ENCODE measurements at places on chromosomes 1 and 21. TPM values are rescaled to one million over a fixed set of nuclear protein-coding genes. Genes with fewer than 3 reads are reported as not detected.

Gene CYYR1
- 1.6 TPM for total RNA-seq

Gene SH2D5
- total RNA-seq: 0.54 TPM

Gene AIRE
- total RNA-seq: not detected

Gene C1orf146
- total RNA-seq: not detected

Gene OR10X1
- total RNA-seq: not detected

Gene CGN
- not detected for total RNA-seq

Gene DNALI1
- total RNA-seq: 3.1 TPM

Gene KRTAP11-1
- not detected for total RNA-seq

Gene NIBAN1
- total RNA-seq: 13.8 TPM

Gene CLCA4
- total RNA-seq: not detected

Gene AGMAT
- 0.36 TPM for total RNA-seq

Gene LCE6A
- not detected for total RNA-seq

Gene KRTAP19-1
- total RNA-seq: not detected

Gene MNDA
- total RNA-seq: not detected

Gene ZNF683
- total RNA-seq: not detected

Gene AMY2A
- total RNA-seq: not detected

Gene TARS2
- 10.9 TPM for total RNA-seq

Gene UBXN10
- total RNA-seq: not detected

Gene ZC3H11A
- total RNA-seq: 75.2 TPM

Gene ALPL
- 11.3 TPM for total RNA-seq

Gene ST6GALNAC3
- total RNA-seq: 0.16 TPM

Gene LCA5L
- total RNA-seq: not detected

Gene GCLM
- total RNA-seq: 62.2 TPM

Gene THEMIS2
- total RNA-seq: 7.1 TPM

Gene GLMP
- total RNA-seq: 71.4 TPM

Gene PEX11B
- 34.8 TPM for total RNA-seq

Gene TNFRSF8
- total RNA-seq: 0.18 TPM

Gene COL6A1
- 2,467 TPM for total RNA-seq

Gene SHISA4
- 33.9 TPM for total RNA-seq

Gene HSPA13
- 38.8 TPM for total RNA-seq

Gene PROK1
- total RNA-seq: not detected

Gene ADARB1
- total RNA-seq: 28.3 TPM

Gene MAN1C1
- 1.5 TPM for total RNA-seq

Gene NFASC
- total RNA-seq: 21.5 TPM

Gene LRRC53
- total RNA-seq: not detected

Gene EPHA2
- 16.4 TPM for total RNA-seq

Gene METTL25B
- total RNA-seq: 11.6 TPM

Gene MYBPH
- not detected for total RNA-seq

Gene OR6K3
- total RNA-seq: not detected

Gene CIART
- 10.2 TPM for total RNA-seq

Gene TDRD5
- not detected for total RNA-seq

Gene S100A1
- total RNA-seq: not detected

Gene CFAP141
- total RNA-seq: not detected

Gene VANGL2
- total RNA-seq: 0.49 TPM

Gene AGT
- total RNA-seq: 0.16 TPM

Gene MMEL1
- total RNA-seq: not detected

Gene VAV3
- total RNA-seq: 0.65 TPM

Gene HES5
- total RNA-seq: not detected

Gene TEX38
- total RNA-seq: not detected

Gene LMO4
- total RNA-seq: 49.1 TPM

Gene CHIA
- total RNA-seq: not detected

Data from cardiac atrium fibroblast (primary cell).